Spleen (tissue), 13 donors: ENCODE measurements at places on chromosomes 12 and 14.

- H3K4me3 ChIP-seq, result no peak overlapping the region
- no peaks in the 10 kb centered on the region for H3K4me1 ChIP-seq
- H3K36me3 ChIP-seq, result no peaks in the 10 kb centered on the region
- DNase-seq, result no peak
Measured at GRCh38 chr12:24913953-24914352, 34.9 kb downstream of the BCAT1 start.

GRCh38 chr14:26265170-26265685 lies 332.6 kb downstream of the NOVA1 start:
- no peaks in the 10 kb centered on the region for H3K4me1 ChIP-seq
- H3K36me3 ChIP-seq, result no peaks in the 10 kb centered on the region
- no peaks in the 10 kb centered on the region for H3K27me3 ChIP-seq
- no peak for DNase-seq
- no peak overlapping the region for H3K4me3 ChIP-seq

GRCh38 chr12:122593910-122594309 lies 66.9 kb downstream of the KNTC1 start:
- no peak for DNase-seq
- H3K36me3 ChIP-seq, result peaks cover 17% of the 10 kb centered on the region
- no peaks in the 10 kb centered on the region for H3K27me3 ChIP-seq
- no peaks in the 10 kb centered on the region for H3K4me1 ChIP-seq
- H3K4me3 ChIP-seq, result no peak overlapping the region

DNA sequence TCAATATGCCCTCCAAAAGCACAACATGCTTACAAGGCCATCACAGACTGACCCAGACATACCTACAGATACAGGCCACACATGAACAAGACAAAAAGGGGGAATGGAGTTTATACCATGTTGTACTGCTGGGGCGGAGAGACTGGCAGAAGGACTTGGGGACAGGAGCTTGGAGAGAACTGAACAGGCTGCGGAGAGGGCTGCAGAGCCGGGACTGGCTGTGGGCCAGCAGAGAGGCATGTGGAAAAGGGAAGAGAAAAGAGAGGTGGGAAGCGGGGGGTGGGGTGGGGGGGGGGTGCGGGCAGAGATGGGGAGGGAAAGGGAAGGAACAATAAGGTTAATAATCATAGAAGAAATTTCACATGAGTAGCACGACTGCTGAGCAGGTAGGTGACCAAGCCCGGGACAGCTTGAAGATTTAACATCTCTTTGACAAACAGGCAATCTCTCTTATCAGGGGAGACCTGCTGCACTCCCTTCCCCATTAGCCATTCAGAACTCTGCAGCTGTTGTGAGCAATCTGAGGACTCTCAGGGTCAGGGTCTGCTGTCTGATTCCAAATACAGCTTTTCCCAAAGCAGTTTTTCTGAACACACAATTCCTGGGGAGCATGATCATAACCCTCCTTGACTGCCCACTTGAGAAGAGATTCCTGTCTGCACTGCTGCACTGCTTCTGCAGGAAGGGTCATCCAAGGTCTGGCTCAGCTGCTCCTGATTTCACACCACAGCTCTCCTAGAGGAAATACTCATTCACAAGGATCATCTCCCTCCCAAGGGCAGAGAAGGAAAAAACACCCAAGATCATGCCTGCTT lies 21.6 kb upstream of the STAC3 start:
- no peak overlapping the region for H3K4me3 ChIP-seq
- H3K36me3 ChIP-seq, result peaks cover 3% of the 10 kb centered on the region

GRCh38 chr14:64997108-64997794 lies 10.6 kb downstream of the FNTB start:
- peaks cover 22% of the 10 kb centered on the region for H3K4me1 ChIP-seq
- no peak overlapping the region for H3K27ac ChIP-seq
- no peaks in the 10 kb centered on the region for H3K36me3 ChIP-seq
- DNase-seq, result no peak
- H3K4me3 ChIP-seq, result no peak overlapping the region
- H3K27me3 ChIP-seq, result no peaks in the 10 kb centered on the region
